ENCODE measurements at places on chromosomes 2 and 18.

GRCh38 chr18:80022613-80023012 is 11.6 kb upstream of the RBFA start:
- no peak for DNase-seq

- no peak for DNase-seq
Observed at GRCh38 chr2:182301093-182301492, 125.7 kb downstream of the PDE1A start.

DNA sequence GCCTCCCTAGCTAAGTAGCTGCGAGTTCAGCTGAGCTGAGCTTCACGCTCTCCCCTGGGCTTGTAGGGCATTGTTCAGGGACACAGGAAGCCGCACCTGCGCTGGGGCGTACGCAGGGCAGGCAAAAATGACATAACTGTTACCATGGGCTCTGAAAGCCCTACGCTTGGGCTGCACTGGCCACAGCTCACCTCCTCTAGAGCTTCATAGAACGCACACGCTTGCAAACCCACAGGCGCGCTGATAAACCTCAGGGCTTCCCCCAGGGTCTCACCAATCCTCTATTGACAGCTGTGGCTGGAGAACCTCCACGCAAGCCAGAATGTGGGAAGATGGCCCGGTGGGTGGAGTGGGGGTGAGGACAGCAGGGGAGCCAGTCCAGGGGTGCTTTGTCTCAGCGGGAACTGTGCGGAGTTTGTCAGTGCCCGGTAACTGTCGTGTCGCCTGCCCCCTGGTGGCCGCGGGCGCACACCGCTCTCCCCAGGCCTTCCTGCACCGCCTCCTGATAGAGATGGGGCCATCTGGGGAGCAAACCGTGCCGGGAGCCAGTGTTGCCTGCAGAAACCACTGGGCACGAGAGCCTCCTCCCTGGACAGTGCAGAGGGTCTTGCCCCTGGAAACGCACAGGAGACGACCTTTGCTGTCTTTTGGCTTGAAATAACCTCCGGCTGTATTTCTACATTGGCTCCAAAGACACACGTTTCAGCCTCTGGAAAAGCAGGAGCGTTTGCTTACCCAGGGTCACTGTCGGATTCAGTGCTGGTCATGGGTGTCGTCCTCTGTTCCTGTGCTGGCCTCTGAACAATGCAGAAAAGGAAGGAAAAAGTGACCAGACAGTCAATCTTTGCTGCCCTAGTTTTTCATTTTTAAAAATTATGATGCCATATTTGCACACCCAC is 17.0 kb upstream of the CIDEA start:
- DNase-seq, result no peak

- no peak for DNase-seq
Observed at GRCh38 chr2:75703589-75704287, 7.0 kb downstream of the GCFC2 start.

DNA sequence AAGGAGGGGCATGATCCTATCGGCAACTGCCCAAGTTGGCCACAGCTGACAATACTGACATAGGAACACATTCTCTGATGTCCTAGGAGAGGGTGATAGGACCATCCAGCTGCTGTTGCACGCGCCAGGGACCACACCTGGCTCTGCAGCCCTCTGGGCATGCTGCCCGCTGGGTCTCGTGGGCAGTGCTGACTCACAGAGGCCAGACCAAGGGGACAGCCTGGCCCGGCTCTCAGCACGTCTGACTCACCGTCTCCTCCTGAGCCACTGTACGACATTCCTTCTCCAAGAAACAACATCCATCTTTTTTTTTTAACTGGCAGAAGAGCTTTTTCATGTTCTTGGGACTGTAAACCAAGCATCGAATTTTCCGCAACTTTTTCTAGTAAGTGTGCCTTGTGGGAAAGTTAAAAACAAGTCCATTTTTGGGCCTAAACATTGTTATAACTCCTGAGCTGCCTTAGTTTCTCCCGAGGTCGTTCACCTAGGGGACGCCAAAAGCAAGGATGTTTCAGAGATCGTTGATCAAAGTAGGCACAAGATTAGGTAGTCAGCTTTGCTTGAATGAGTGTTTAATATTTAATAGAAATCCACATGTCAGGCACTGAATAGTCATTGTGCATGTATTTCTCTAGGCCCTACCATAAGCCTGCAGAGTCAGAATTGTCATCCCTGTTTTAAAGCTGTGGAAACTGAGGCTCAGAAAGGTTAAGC is 100.3 kb downstream of the TTC32 start:
- DNase-seq, result peak; percentile 98

DNA sequence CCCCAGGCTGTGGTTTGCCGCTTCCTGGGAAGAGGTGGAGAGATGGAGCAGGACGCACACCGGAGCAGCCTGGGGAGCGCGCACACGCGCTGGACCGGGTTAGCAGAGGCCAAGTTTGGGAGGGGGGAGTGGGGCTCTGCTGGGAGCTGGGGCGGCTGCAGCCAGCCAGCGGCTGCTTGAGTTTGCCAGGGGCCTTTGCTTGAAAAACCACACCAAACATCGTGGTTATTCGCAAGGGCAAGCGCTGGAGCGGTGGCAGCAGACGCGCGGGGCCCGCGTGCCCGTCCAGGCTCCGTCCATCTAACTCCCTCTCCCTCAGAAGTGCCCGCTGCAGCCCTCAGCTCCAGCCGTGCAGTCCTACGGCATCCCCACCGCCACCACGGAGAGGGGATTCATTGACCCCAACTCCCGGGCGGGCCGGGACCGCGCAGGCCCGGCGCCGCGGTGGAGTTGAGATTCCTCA is 4.6 kb downstream of the PTGR3 start:
- DNase-seq, result no peak

- DNase-seq, result peak; percentile 31
Observed at GRCh38 chr2:218008060-218009040, 5.6 kb upstream of the TNS1 start.

DNA sequence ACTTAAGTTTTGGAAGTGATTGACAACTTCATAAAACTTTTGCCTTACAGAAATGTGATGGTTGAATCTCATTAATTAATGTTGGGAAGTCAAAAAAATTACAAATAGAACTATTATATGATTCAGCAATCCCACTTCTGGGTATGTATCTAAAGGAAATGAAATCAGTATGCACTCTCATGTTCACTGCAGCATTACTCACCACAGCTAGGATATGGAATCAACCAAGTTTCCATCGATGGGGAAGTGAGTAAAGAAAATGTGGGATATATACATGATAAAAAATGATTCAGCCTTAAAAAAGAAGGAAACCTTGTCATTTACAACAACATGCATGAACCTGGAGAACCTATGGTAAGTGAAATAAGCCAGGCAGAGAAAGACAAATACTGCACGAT is 112.4 kb upstream of the WDR75 start:
- no peak for DNase-seq

DNA sequence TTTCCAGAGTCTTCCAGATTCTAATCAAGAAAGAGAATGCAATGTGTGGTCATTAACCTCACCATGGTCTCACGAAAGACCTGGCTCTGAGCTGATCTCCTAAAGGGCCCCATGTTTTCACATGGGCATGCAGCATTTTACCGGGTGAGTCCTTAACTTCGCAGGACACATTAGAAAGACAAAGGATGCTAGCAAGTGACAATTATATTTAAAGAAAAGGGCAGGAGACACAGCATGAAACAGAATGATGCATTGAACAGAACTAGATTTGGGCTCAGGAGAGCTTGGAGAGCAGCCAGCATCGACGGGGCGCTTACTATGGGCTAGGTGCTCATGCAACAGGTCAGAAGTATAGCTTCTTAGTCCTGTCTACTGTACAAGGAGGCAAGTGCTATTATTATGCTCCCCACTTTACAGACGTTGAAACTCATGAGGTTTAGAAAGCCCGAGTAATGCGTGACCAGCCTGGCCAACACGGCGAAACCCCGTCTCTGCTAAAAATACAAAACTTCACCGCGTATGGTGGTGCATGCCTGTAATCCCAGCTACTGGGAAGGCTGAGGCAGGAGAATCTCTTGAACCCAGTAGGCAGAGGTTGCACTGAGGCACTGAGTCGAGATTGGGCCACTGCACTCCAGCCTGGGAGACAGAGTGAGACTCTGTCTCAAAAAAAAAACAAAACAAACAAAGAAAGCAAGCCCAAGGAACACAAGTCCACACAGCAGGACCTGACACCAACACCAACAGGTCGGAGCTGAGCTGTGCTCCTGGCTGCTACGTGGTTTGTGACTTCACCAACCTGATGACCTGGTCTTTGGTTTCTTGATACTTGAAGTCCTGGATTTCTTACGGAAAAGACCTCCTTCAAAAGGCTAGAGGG is 16.1 kb downstream of the MBP start:
- no peak for DNase-seq

DNA sequence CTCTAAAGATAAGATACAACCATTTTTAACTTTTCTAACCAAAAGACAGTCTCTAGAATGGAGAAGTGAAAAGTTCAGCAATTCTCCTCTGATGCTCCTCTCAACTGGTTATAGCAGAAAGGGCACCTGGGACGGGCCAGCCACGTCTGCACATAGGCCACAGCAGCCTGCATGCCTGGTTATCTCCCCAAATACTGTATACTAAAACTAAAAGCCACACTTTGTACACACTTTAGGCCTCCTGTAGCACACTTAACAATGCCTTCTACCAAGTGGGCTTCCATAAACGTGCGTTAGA is 179.1 kb downstream of the ANKRD44 start:
- no peak for DNase-seq

- no peak for DNase-seq
Observed at GRCh38 chr2:9217838-9218770, 11.5 kb downstream of the ASAP2 start.

DNA sequence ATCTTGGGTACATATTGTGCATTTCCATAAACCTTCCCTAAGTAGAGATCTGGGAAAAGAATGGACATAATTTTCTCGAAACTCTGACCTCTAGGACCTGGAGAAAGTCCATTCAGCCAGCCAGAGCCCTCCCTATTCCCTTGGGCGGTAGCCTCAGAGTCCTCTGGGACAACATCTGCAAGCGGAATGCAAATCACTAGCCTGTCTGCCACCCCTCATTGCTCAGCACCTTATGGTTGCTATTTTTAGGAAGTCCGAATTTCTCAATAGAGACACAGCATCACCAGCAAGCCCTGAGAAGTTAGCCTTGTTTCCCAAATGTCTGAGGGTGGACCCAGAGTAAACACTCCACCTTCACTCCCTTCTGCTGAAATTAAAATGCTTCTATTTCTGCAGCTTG is 17.6 kb upstream of the CD28 start:
- peak; percentile 91 for DNase-seq

DNA sequence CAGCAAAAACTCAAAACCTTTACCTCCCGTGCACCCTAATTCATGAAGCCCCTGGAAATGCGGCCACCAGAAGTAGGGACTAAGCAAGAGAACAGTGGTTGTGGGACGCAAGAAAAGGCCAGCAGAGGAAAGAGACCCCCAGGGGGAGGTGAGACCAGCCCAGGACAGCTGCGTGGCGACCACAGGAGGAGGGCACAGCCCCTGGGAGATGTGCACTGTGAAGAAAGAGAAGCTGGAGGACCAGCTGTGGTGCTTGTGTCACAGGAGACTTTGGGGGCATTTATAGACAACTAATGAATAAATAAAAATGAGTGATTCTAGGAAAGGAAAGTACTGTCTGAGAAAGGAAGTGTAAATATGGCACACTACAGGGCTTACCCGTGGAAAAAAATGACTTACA is 263.8 kb downstream of the EIPR1 start:
- no peak for DNase-seq

GRCh38 chr2:182942756-182943155 is 76.3 kb upstream of the FRZB start:
- DNase-seq, result no peak

- no peak for DNase-seq
Observed at GRCh38 chr2:55009277-55010060, 40.8 kb downstream of the RTN4 start.

GRCh38 chr2:106189325-106189724 is 4.8 kb downstream of the UXS1 start:
- no peak for DNase-seq

GRCh38 chr2:1658394-1659151 is 85.7 kb downstream of the PXDN start:
- DNase-seq, result no peak

DNA sequence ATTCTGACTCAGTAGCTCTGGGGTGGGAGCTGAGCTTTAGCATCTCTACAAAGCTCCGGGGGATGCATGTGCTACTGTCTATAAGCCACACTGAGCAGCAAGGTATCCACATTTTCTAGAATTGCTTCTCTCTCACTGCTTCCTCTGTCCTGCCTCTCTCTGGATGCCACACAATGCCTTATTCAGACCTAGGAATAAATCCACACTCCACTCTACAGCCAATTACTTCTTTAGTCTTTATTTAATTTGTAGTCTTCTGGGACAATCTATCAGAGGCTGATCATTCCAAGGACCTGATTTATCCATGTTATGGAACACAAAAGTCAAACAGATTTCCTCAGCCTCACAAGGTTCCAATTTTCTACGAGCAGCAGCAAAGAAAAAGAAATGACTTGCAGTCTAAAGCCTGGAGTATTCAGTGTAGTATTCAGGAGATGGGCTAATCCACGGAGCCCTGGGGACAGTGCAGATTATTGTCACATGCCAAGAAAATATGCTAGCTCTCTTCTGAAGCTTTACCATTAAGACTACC is 4.4 kb downstream of the BCL2 start:
- DNase-seq, result no peak

- no peak for DNase-seq
Observed at GRCh38 chr18:34631093-34631966, 78.8 kb upstream of the DTNA start.

DNA sequence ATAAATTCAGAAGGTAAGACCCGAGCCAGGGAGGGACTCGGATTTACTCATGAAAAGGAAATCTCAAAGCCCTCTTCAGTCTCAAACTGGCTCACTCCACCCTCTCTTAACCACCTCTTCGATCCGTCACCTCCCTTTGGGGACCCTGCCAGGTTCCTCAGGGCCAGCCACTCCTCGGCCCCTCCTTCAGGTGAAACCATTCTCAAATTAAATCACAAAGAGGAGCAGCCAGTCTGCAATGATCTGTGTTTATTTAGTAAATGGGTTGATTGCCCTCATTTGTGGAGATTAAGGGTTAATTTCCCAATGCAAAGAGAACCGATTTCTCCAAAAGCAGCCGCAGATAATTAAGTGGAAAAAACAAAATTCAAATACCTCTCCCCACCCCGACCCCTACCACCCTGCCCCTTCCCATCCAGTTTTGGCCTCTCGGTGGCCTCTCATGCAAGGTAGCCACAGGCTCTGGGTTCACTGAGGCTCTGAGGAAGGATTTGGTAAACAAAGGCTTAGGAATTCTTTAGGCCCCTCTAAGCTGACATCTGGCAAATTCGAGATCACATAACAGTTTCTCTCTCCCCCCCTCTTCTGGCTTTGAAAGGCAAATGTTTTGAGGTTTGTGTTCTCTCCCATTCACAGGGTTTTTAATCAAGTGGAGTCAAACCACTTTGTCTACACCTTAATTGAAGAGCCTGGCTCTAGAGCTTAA is 10.3 kb upstream of the FZD7 start:
- no peak for DNase-seq

DNA sequence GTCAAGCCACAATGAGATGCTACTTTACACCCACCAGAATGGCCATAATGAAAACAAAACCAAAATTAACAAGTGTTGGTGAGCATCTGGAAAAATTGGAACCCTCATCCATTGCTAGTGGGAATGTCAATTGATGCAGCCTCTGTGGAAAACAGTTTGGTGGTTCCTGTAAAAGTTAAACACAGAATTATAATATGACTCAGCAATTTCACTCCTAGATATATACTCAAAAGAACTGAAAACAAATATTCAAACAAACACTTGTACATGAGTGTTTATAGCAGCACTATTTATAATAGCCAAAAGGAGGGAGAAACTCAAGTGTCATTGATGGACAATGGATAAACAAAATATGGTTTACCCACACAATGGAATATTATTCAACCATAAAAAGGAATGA is 43.0 kb downstream of the INO80C start:
- DNase-seq, result no peak

Data from skeletal muscle cell (primary cell).